ENCODE measurements at places on chromosomes 2 and 18.

GRCh38 chr2:228410061-228410460 lies 228.6 kb upstream of the SPHKAP start:
- DNase-seq = no peak

GRCh38 chr18:9389706-9390105 lies 55.1 kb downstream of the TWSG1 start:
- DNase-seq = no peak

- no peak for DNase-seq
Measured at GRCh38 chr2:147818741-147819140, 26.1 kb upstream of the ACVR2A start.

DNA sequence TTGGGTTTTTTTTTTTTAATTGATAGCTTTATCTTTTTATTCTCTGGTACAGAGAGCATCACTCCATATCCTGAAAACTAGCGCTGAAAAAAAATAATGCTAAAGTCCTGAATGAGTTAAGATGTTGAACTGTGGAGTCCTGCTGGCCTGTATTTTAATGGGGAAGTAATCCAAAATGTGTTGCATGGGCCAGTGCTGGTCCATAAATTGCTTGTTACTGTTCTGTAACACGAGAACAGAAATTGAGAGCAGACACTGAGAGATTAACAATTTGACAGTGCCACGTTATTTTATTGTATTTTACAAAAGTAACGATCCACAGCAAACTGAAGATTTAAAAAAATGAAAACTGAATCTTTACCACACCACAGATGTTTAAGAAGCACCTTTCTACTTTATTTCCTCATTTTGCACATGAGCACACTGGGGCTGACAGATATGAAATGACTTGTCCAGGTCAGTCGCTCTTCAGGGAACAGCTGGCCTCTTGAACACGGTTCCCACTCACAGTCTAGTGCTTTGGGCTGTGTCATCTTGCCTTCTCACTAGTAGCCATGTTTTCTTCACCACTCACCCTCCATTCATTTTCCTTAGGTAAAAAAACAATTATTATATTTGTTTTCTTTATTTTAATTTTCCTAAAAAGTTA lies 35.3 kb downstream of the ZCCHC2 start:
- no peak for DNase-seq

DNA sequence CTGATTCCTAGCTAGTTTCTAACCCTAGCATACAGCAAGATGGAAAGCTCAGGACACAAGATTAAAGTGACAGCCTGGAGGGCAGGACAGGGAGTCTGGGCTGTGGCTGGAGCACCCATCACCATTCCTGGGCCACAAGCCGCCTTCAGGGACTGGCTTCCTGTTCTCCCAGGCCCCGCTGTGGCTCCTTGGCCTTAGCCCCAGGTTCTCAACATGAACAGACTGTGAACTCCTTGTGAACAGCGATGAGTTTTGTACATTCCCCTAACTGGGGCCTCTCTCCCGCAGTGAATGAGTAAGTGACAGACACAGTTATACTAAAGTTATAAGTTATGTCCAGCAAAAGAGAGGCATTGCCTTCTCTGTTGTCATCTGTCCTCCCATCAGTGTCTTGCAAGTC lies 35.9 kb upstream of the SLC14A1 start:
- DNase-seq = no peak

Measured in omental fat pad (tissue), 4 donors.